T-cell (primary cell): ENCODE measurements at places on chromosomes 1 and 21. TPM values are rescaled to one million over a fixed set of nuclear protein-coding genes. Genes with fewer than 3 reads are reported as not detected.
A peak's percentile ranks its signal among the peaks of the same experiment; 100 is the strongest.

The BARHL2 gene
- not detected for total RNA-seq

The OR2L2 gene
- total RNA-seq, result 0.07 TPM

The GJC2 gene
- 1.6 TPM for total RNA-seq

The AADACL4 gene
- total RNA-seq, result not detected

The PDPN gene
- not detected for total RNA-seq

The CFAP298 gene
- 19.5 TPM for total RNA-seq

The ALX3 gene
- not detected for total RNA-seq

The OSCP1 gene
- total RNA-seq, result 1.3 TPM

DNA sequence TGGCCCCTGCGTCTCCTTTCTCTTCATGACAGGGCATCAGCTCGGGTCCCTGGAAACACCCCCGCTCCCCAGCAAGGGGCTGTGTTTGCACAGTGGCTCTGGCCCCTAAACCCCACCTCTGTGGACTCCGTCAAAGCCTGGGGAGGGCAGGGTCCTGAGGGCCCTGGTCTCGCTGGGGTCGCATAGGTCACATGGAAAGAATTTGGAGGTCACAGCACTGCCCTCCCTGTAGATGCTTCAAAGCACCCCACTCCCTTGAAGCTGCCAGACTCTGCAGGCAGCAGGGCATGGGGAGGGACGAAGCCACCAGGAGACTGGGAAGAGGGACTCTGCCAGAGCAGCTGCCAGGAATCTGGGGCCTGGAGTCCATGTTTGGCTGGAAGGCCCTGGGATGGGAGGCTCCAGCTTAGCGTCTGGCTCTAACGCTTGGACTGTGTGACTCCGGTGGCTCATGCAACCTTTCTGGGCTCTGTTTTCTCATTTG is 36.6 kb upstream of the ECE1 start:
- no peak for DNase-seq

DNA sequence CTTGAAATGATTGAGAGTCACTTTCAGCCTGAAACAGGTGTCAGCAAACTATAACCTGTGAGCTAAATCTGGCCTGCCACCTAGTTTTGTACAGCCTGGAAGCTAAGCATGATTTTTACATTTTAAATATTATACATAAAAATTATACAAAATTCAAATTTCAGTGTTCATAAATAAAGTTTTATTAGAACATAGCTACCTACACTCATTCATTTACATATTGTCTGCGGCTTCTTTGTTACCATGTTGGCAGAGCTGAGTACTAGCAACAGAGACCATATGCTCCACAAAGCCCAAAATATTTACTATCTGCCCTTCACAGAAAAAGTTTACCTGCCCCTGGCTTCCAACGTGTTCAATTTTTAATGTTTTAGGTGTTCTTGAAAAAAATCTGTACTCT is 8.0 kb upstream of the C1orf162 start:
- no peak for DNase-seq

- DNase-seq, result no peak
These were observed 26.0 kb downstream of the SDE2 start for GRCh38 chr1:225973158-225973557.

GRCh38 chr21:37435120-37435519 is 68.5 kb downstream of the DYRK1A start:
- peak; percentile 47 for DNase-seq

GRCh38 chr1:35836734-35837133 is 28.9 kb downstream of the AGO4 start:
- no peak for DNase-seq

DNA sequence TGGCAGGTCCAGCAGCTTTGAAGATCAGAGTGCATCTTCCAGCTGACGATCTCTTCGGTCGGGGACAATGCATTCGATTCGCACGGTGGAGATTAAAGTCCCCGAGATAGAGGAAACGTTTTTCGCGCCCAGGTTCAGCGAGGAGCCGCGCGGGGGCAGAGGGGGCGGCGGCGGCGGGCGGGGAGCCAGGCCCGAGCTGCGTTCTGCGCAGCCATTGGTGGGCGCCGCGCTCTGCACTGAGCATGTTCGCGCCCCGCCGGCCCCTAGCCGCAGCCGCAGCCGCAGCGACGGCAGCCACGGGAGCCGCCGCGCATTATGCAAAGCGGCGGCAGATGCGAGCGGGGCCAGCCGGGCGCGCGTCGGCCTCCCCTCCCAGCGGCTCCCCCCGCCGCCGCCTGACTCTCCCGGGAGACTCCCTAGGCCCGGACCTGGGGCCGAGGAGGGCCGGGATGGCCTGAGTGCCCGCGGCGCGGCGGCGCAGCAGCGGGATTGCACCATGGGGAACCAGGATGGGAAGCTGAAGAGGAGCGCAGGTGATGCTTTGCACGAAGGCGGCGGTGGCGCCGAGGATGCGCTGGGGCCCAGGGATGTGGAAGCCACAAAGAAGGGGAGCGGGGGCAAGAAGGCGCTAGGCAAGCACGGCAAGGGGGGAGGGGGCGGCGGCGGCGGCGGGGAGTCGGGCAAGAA is at the start of gene FMN2:
FMN2 (plus strand) TSS at position 270 of the 687 bp plus-strand sequence; CDS start at position 497, 227 bp downstream.
- DNase-seq, result no peak

DNA sequence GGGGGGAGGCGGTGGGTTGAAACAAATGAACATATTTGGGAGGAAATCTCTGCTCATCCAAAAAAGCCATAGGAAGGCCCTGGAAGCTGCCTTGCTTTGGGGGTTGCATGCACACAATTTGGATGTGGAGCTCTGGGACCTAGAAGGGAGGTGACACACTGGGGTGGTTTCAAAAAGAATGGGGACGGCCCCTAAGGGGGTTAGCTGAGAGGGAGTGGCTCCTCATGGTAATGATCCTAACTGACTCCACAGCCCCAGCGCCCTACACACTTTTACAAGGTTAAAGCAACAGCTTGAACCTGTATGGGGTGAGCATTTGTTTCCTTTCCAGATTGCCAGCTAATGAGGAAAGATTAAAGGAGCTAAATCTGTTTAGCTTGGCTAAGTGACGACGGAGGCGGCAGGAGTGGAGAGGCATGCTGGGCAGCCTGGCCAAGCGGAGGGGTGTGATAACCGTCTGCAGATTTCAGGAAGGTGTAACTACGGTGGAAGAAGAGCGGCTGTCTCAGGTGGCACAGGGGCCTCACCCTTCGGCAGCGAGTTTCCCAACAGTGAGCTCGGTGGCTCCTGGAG is 107.3 kb downstream of the RNF220 start:
- no peak for DNase-seq

DNA sequence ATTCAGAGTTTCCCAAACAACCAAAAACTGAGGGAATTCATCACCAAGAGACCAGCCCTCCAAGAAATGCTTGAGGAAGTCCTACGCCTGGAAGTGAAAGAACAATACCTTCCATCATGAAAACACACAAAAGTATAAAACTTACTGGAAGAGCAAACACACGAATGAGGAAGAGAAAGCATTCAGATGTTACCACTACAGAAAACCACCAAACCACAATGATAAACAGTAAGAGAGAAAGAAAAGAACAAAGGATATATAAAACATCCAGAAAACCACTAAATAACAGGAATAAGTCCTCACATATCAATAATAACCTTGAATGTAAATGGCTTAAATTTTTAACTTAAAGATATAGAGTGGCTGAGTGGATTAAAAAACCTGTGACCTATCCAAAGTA is 58.5 kb upstream of the BCL10 start:
- no peak for DNase-seq

DNA sequence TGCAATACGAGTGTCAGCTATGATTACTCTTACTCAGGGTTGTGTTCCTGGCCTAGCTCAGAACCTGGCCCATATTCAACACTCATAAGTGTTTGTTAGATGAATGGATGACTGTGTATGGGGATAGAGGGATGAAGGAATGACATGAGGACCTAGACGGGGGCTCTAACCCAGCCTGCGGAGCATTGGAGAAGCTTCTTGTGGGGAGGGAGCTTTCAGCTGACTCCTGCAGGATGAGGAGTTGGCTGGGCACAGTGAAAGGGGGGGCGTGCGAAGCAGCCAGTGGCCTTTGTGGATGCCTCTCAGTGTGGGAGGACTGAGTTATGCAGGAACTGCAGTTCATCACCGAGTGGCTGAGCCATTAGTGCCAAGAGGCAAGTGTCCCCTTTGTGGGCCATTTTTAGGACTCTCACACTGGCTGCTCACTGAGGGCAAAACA is 1.2 kb upstream of the EXTL1 start:
- no peak for DNase-seq

- no peak for DNase-seq
These were observed 151.9 kb upstream of the KLHDC7A start for GRCh38 chr1:18328803-18329202.

- DNase-seq, result no peak
These were observed 26.4 kb downstream of the SNX27 start for GRCh38 chr1:151638074-151638775.

GRCh38 chr1:208691012-208691411 is 446.8 kb upstream of the PLXNA2 start:
- no peak for DNase-seq

DNA sequence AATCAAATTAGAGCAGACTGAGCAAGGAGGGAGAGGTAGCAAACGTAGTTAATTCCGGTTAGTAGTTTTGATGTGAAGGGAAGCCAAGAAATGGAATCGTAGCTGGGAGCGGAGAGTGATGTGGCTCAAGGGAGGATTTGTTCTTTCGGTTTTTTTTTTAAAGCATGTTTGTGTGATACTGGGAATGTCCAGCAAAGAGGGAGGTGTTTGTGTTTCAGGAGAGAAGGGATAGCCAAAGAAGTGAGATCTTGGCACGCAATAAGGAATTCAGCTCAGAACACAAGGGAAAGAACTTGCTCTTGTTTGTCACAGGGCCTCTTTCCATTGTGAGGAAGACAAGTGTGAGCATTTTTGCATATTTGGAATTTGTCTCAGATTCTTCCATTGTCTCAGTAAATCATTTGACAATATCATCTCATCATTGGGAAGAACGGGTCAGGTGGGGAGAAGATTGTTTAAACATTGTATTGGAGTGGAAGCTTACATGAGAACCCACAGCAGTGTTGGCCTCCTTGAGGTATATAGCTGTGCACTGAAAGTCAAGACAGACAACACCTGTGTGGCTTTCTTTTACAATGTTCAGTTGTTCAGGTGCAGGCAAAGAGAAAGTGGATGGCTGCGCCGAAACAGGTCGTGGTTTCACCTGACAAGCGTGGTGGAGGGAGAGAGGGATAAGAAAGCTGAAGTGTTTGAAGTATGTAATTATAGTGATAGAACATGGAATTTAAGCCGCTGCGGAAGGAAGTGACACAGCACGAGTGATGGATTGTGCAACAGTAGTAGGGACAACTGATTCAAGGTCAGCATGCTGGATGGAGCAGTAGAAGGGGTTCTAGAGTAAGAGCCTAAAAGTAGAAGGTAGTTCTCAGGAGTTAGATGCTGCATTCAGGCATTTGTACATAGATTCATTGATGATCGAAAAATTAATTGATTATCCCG is 25.4 kb downstream of the FMN2 start:
- DNase-seq, result no peak

DNA sequence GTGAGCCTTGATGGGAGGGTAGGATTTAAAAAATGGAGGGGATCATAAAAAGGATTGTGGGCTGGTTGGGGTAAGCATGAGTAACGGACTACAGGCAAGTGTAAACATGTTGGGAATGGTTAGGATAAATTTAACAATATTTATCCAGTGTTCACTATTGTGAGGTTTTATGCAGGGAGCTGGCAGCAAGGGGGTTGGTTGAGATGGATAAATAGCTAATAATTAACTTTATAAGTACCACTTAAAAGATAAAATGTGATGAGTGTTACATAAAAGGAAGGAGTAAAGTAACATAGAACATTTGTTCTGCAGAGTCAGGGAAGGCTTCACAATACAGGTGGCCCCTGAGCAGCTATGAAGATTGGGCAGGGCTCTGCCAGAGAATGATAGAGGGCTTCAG is 109.0 kb downstream of the NGF start:
- DNase-seq, result no peak

DNA sequence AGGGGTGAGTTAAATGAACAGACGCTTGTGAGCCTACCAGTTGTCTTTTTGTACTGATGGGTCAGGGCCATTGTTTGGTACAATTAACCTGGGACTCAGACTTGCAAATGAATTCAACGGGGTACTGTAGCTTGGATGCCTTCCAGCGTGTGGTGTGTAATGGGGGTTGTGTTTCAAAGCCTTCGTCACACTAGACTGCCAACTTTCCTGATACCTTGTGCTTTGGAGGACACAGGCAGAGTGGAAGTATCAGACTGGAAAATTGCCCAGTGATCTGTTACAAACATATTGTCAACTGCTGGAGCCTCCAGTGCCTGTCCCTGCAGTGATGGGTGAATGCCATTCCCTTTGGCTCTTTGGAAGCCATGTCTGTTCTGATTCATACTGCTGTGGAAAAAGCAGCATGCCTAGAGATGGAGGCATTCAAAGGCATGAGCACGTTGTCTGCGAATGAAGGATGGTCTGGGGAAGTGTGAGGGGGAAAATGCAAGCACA is 384.5 kb downstream of the LMX1A start:
- DNase-seq, result no peak

DNA sequence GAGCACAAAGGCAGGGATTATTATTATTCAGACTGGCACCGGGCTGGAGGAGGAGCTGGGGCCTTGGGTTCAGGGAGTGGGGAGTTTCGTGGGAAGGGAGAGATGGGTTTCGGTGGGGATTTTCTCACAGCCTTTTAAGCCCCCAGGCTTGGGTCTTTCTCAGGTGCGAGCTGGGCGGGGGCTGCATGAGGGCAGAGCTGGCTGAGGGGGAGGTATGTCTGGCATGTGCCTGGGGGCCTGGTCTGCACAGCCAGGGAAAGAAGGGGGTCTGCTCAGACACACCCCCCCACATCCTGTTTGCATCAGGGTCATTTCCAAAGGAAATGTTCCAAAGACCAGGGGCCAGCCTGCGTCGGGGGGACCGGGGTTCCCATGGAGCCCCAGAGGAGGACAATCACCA is 21.6 kb downstream of the GRHL3 start:
- no peak for DNase-seq

- DNase-seq, result no peak
These were observed 152.0 kb downstream of the COQ8A start for GRCh38 chr1:227092069-227092468.

- no peak for DNase-seq
These were observed 209.4 kb upstream of the SNX7 start for GRCh38 chr1:98452162-98452561.

DNA sequence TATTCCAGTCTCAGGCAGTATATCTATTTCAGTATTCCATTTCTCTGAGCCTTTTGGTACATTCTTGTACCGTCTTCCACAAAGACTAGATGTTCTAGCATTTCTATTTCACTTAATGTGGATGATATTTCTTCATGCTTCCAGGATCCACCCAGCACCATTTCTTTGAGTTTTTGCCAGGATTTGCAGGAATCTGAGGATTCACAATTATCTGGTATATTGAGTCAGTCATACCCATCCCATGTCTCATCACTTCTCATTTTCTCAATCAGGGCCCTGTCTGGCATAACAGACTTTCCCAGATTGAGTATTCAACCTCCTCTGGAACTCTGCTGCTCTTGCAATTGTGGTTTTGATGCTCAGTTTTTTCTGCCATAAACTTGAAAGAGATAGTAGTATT is 20.9 kb upstream of the COL11A1 start:
- no peak for DNase-seq

- DNase-seq, result no peak
These were observed 3.6 kb upstream of the KIAA2013 start for GRCh38 chr1:11929849-11930248.

GRCh38 chr1:110430366-110430765 is 20.6 kb upstream of the PROK1 start:
- DNase-seq, result no peak

- DNase-seq, result no peak
These were observed 2.7 kb downstream of the MAST2 start for GRCh38 chr1:45806129-45806528.
